Right cardiac atrium (tissue), 5 donors: ENCODE measurements at places on chromosomes 2 and 18. TPM values are rescaled to one million over a fixed set of nuclear protein-coding genes. Genes with fewer than 3 reads are reported as not detected.

FAM110C gene
- 2.5 TPM for polyA plus RNA-seq

DNA sequence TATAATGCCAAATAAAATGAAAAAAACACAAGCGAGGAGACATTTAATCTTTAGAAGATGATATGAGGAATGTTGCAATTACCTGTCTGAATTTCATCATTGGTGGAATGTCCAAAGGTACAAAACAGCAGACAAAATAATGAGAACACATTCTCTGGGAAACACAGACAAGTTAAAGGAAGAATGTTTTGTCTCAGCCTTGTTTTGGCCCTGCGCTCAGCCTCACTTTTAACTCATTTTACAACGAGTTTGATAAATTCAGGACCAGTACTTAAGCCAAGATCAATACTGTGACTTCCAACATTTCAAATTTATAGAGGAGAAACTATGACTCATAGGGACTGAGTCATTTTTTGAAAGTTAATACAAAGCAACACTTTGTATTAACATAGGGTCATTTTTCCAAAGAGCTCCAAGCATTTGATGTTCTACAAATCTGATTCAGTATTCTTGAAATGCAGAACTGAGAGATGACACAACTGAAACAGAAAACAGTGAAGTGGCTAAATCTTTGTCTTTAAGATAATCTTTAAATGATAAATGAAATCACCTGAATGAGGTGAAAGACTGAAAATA lies 833.2 kb upstream of the CHAC2 start:
- DNase-seq: no peak

GRCh38 chr2:216694082-216694825 lies 1.1 kb downstream of the IGFBP5 start:
- peak; percentile 87 for DNase-seq

- DNase-seq: no peak
These were observed 57.0 kb downstream of the ZNF407 start for GRCh38 chr18:74654638-74655037.

SPP2 gene
- polyA plus RNA-seq: not detected

RAB6D gene
- 0.02 TPM for polyA plus RNA-seq

DNA sequence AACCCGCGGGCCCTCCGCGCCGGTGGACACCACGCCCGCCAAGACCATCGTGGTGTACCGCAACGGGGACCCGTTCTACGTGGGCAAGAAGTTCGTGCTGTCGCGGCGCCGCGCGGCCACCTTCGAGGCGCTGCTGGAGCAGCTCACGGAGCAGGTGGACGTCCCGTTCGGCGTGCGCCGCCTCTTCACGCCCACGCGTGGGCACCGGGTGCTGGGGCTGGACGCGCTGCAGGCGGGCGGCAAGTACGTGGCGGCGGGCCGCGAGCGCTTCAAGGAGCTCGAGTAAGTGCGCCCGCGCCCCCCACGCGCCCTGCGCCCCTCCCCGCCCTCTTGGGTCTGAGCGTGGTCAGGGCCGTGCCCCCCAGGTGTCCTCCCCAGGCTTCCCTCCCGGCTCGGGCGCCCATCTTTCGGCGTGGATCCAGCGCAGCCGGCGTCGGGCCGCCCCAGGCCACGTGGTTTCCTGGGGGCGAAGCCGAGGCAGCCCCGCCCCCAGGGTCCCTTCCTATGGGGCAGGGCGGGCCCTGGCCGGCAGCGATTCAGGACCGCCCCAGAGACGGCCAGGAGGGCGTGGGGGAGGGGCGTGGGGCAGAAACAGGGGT lies 481 bp downstream of the DCDC2C start:
- DNase-seq: no peak

DNA sequence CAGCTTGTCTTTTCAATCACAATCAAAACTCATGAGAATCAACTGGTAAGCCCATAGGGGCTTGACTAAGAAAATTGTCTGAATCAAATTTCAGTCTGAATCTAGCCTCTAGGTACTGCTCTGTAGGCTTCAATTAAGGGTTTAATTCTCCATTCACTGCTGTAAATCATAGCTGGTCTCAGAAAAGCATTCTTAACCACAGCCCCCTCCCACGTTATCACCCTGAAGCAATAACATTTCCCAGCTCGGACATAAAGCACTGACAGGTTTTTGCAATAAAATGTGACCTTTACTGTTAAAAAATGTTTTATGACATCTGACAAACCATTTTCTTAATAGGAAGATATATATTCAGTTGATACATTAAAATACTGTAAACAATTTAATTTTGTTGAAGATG lies 55.0 kb downstream of the LRP1B start:
- no peak for DNase-seq

DNA sequence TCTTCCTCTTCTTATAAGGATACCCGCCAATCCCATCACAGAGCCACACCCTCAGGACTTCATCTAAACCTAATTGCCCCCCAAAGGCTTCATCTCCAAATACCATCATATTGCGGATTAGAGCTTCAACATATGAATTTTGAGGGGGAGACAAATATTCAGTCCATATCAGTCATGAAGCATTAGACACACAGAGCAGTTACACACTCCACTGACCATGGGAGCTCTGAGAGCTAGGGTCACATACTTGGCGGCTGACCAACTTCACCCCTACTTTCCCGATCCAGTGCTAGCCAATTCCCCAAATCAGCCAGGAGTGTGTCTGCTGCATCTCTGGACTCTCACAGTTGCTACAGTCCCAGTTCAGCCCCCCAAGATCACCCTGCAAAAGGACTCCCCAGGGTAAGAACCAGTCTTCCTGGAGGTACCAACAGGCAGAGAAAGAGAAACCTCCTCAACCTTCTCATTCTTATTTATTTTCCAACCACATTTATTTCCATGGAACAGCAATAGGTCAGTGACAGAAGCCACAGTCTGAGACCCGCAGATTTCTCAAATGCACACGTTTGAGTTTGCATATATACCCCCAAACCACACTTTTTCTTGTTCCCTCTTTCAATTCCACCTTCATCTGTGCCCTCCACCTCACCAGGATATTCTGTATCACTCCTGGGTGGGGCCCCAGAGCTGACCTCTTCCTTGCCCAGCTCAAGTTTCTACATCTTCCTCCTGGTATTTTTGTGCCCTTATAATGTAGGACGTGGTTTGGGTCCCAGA lies 33.3 kb downstream of the SPP2 start:
- DNase-seq: no peak

- no peak for DNase-seq
These were observed 2.7 kb downstream of the BCL2 start for GRCh38 chr18:63316612-63317555.

GRCh38 chr2:7795778-7796563 lies 878.8 kb downstream of the RNF144A start:
- DNase-seq: no peak

DNA sequence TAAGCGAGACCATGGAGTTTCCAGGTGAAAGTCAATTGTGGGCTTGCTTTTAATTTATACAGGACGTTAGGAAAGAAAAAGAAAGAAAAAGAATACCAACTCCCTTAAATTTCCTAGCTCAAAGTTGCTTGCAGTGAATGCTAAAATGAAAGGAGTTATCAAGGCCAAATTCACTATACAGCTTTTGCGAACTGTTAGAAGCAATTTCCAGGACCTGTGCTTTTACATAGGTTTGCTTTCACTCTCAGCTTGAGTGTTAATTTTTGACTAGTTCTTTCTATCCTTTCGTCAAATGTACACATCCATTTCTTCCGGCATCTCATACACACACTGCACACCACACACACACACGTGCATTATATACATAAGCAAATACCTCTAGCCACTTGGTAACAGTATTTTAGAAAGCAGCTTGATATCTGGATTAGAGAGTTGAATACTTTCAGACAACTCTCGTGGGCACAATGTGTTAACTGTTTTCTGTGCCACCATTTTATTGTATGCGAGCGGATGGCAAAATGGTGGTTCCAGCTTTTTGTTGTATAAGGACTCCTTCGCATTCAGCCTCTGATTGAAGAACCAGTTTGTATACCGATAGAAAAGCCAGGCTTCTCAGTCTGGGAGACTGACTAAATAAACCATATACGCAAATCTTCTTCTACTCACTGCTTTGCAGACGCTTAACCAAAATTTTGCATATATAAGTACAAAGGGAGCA lies 381.8 kb downstream of the MTX2 start:
- no peak for DNase-seq

- DNase-seq: no peak
These were observed 25.7 kb downstream of the BCL11A start for GRCh38 chr2:60527762-60528161.

GRCh38 chr2:238994876-238995275 lies 147.0 kb downstream of the TWIST2 start:
- no peak for DNase-seq

ACSL3 gene
- polyA plus RNA-seq: 14.4 TPM
